Kidney tubule cell (primary cell): ENCODE measurements at places on chromosomes 12 and 14.

GRCh38 chr12:88600272-88600671, 20.0 kb upstream of the KITLG start:
- peak; percentile 73 for DNase-seq

- no peak for DNase-seq
These were observed 11.3 kb downstream of the FGF6 start for GRCh38 chr12:4434301-4434700.

GRCh38 chr12:121512561-121512960, 68.3 kb downstream of the KDM2B start:
- no peak for DNase-seq

DNA sequence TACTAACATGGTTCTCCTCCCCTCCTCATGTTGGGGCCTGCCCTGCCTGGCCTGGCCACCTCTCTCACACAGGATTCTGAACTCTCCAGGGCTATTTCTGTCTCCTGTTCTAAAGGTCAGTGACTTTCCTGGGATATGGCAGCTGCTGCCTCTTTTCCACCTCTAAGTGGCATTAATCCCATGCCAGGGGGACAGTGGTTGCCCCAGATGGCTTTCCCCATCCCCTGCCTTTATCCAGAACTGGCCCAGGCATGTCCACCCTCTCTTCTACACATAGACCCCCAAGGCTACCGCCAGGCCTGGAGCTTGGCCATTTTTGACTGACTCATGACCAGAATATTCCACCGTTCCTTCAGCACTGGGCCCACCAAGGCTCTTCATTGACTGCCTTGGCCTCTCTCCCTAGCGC, 90.4 kb downstream of the IRF2BPL start:
- no peak for DNase-seq

DNA sequence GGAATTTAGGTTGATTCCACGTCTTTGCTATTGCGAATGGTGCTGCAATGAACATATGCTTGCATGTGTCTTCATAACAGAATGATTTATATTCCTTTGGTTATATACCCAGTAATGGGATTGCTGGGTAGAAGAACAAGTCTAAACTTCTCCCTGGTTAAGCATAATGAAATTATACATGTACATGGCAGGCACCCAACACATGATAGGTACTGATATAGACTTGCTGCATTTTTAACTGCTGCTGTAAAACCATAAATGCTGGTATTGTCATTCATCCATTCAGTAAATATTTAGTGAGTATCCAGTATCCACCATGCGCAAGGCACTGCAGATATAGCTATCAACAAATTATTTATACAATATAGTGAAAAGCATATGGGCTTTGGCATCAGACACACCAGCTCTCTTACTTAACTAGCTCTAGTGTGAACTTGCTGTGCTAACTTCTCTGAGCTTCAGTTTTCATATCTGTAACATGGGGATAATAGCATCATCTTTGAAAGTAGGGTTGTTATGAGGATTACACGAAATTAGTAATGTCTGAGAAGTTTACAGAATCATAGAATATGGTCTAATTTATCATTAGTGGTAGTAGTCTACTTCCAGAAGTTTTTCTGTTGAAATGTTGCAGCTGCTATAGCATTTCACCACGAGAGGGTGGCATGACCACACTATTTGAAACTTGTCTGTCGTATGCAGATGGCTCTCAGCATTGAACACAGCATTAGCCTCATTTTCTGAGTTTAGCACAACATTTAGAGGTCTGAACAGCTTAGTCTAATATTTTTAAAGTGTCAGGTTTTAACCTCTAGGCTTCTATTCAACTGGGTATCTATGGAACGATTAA, 32.0 kb upstream of the SEL1L start:
- DNase-seq: peak; percentile 12

- no peak for DNase-seq
These were observed 43.2 kb downstream of the CALM1 start for GRCh38 chr14:90440021-90440451.

DNA sequence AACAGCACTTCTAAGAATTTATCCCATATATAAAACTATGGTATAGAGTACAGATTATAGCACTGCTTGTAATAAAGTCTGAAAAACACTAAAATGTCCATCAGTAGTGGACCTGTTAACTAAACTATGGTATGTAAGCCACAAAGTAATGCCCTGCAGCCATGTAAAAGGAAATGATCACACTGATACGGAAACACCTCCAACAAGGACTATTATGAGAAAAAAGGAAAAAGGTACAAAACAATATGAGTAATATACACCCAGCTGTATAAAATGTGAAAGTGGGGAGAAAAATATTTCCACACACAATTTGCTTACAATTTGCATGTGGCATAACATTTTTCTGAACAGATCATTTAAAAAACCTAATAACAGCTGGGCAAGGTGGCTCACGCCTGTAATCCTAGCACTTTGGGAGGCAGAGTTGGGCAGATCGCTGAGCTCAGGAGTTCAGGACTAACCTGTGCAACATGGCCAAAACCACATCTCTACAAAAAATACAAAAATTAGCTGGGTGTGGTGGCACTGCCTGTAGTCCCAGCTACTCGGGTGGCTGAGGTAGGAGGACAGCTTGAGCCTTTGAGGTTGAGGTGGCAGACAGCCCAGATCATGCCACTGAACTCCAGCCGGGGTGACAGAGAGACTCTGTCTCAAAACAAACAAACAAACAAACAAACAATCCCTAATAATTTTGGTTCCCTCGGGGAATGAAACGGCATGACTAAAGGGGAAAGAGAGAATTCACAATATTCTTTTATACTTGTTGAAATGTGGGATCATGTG, 250.5 kb downstream of the MED13L start:
- DNase-seq: no peak

- no peak for DNase-seq
These were observed 54.1 kb upstream of the ARHGAP5 start for GRCh38 chr14:32022938-32023466.

- no peak for DNase-seq
These were observed 4.4 kb downstream of the SSTR1 start for GRCh38 chr14:38212111-38212510.

DNA sequence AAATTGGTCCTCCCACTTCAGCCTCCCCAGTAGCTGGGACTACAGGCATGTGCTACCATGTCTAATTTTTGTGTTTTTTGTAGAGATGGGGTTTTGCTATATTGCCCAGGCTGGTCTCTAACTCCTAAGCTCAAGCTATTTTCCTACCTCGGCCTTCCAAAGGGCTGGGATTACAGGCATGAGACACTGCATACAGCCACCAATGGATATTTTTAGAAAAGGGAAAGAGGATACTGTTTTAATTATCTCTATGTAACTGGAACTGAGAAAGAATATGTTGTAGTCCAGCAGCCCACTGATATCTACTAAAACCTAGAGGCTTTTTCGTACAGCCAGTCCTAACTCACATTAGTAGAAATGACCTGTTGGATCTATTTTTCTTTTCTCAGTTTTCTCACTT, 6.2 kb downstream of the TMPRSS12 start:
- DNase-seq: no peak
